Karpas-422 (cell line): ENCODE measurements at places on chromosomes 4 and X. TPM values are rescaled to one million over a fixed set of nuclear protein-coding genes. Genes with fewer than 3 reads are reported as not detected.

Gene YY2
- total RNA-seq = 0.60 and 0.94 TPM in 2 replicates

GRCh38 chr4:123343400-123344041, 53.1 kb upstream of the SPRY1 start:
- no peak for DNase-seq

DNA sequence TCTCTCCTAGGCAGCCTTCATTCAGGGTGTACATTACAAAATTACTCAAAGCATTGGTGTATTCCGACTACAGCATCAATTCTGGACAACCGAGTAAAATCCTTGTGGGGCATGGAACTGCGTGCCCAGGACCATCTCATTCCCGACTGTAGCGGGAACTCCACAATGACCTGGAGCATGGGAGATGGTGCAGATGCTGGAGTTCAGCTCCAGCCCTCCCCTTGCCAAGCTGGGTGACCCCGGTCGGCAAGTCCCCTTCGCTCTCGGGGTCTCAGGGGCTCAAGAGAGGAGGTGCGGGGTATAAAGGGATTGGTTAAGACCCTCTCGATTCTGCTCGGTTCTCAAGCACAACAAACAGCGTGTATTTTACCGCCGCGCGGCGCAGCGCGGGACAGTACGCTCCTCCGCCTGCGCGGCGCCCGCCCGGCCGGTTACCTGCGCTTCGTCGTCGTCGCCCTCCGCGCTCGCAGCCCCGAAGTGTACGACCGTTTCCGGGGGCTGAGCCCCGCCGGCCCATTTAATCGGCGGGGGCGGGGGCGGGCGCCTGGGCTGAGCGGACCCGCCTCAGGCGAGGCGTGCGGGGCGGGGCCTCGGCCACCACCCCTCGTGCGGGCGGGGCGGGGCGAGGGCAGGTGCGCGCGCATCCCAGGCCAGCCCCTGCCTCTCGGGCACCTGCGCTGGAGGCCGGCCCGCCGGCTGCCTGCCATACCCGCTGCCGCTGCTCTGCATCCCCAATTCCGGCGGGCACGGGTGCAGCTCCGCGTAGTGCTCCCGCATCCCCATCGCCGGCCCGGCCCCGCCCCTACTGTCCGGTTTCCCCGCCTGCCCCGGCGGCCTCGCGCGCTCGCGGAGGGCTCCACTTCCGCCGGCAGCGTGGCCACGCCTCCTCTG, at the start of gene G6PD:
Gene G6PD (minus strand): TSS at position 493 of the 891 bp plus-strand sequence. CDS start 691 bp downstream, outside the sequence.
- DNase-seq = peak; percentile 91

- DNase-seq = no peak
Observed at GRCh38 chr4:10492464-10492863, 35.2 kb upstream of the ZNF518B start.

DNA sequence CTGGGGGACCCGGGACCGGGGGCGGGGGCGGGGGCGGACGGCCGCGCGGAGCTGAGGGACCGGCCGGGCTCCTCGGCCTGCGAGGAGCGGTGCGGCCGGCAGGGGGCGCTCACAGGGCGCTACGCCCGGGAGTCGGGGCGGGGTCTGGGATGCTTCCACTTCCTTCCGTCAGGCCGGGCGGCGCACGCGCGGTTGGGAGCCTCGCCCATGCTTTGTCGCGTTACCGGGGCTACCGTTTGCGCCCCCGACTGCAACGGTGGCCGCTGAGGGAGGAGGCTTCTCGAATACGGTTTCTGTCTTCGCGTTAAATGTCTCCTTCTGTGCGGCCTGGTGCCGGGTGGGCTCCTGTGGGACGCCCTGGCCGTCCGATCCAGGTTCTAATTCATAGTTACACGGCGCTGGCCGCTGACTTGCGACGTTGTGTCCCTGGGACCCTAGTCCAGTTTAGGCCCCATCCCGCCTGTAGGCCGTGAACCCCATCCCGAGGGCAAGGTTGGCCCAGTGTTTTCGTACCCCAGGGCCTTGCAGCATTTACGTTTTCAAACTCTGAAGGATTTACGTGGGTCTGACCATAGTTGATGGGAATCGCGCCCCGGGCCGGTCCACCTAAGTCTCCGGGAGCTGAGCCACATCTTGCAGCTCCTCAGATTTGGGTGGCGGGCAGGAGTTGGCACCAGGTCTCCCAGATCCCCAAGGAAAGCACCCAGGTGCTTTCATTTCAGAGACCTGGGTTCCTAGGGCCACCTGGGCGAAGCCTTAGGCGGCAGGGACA, 549 bp downstream of the MSL3 start:
- DNase-seq = peak; percentile 94

Gene ADAMTS3
- not detected in 2 replicates for total RNA-seq

DNA sequence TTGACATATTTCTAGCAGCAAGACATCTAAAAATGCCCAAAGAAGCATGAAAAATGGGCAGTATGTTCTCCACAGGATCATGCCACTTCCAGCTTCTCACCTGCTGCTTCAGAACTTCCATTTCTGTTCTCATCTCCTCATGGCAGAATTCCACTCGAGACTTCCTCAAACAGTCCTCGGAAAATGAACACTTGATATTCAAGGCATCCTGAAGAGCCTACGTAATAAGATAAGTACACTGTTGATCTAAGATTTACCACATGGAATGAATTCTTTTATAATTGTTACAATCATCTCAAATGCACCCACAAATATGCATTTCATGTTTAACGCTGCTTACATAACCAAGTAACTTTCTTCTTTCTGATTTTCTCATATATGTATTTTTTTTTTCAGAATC, 14.1 kb downstream of the TNIP3 start:
- no peak for DNase-seq

Gene IGSF1
- not detected in 2 replicates for total RNA-seq

GRCh38 chrX:107627838-107628661, at the start of gene PRPS1:
Gene PRPS1 (plus strand): TSS chrX:107628510. CDS start chrX:107628629, 119 bp downstream.
- peak; percentile 96 for DNase-seq

Gene INPP4B
- total RNA-seq = not detected in 2 replicates

DNA sequence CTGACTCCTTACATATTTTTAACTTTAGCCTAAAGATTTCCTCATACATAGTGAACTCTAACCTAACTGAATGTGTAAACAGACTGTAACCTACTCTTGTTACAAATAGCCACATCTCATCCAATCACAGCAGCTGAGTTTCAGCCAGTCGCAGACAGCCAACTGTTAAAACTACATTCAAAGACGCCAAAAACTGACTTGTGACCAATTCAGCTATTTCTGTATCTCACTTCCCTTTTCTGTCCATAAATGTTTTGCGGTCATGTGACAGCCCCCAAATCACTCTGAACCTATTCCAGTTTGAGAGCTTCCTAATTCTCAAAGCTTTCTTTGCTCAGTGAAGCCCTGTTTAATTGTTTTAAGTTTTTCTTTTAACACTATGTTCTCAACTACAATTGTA, 2731.9 kb downstream of the ARAP2 start:
- peak; percentile 47 for DNase-seq

- no peak for DNase-seq
Observed at GRCh38 chrX:74519870-74520269, 94.6 kb downstream of the RLIM start.

- DNase-seq = no peak
Observed at GRCh38 chr4:93633721-93634120, 194.8 kb upstream of the ATOH1 start.

DNA sequence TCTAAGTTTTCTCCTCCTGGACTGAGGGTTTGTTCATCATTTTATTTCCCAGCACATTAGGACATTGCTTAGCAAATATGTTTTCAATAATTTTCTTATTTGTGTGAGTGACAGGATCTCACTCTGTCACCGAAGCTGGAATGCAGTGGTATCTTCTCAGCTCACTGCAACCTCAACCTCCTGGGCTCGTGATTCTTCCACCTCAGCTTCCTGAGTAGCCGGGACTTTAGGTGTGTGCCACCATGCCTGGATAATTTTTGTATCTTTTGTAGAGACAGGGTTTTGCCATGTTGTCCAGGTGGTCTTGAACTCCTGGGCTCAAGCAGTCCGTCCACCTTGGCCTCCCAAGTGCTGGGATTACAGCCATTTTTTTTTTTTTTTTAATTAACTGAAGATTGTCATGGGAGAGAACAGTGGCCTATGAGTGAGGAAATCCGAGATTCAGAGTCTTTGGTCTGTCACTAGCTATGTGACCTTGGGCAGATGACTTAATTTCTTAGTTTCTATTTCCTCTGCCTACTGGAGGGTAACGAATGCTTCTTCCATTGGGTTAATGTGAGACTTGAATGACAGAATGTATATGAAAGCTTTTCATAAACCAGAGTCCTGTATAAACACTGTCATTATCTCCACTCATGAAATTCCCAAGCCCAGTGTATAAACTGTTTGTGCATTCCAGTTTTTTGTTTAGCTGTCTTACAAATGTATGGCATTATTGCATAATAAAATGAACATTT, 23.9 kb downstream of the MOB1B start:
- peak; percentile 85 for DNase-seq
